ENCODE measurements at places on chromosomes 3 and 15. TPM values are rescaled to one million over a fixed set of nuclear protein-coding genes. Genes with fewer than 3 reads are reported as not detected.
A peak's percentile ranks its signal among the peaks of the same experiment; 100 is the strongest.

- no peak for DNase-seq
Observed at GRCh38 chr3:184011230-184011876, 6.3 kb downstream of the ABCC5 start.

DNA sequence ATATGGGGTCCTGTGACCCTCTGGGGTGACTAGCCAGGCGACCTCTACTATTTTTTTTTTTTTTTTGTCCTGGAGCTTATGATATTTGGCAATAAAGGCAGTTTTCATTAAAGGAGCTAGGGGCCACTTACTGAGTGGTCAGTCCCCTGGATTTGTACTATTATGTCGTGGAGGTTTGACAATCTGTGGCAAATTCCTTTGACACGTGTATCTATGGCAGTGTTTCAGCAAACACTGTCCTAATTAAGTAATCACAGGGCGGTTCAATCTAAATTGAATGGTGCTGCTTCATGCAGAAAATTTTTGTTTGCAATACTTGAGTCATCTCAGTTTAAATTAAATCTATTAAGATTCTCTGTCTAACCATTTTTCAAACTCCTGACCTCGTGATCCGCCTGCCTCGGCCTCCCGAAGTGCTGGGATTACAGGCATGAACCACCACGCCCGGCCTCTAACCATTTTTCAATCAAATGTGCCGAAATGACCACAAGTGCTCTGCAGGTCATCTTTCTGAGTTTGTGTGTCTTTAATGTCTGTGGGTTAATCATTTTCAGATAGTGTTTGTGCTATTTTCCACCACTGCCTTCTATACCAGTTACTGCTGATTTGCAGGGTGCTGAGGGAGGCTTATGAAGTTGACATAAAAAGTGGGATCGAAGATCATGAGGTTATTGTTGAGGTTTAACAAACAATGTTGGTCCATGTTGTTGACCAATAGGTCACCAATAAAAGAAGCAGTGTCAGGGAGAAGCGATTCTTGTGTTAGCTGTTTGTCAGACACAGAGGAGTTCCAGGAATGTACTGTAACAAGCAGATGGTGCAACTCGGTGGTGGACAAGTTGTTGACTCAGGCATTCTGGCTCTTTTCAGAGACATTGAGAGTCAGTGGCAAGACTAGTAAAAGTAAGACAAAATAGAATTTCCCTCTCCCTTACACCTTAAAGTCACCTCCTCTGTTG, 18.6 kb upstream of the SLC2A2 start:
- no peak for DNase-seq

GANC gene
- total RNA-seq: 6.0 TPM

GRCh38 chr3:190182418-190183043, 61.8 kb upstream of the P3H2 start:
- DNase-seq: no peak

GRK7 gene
- total RNA-seq: not detected

DNA sequence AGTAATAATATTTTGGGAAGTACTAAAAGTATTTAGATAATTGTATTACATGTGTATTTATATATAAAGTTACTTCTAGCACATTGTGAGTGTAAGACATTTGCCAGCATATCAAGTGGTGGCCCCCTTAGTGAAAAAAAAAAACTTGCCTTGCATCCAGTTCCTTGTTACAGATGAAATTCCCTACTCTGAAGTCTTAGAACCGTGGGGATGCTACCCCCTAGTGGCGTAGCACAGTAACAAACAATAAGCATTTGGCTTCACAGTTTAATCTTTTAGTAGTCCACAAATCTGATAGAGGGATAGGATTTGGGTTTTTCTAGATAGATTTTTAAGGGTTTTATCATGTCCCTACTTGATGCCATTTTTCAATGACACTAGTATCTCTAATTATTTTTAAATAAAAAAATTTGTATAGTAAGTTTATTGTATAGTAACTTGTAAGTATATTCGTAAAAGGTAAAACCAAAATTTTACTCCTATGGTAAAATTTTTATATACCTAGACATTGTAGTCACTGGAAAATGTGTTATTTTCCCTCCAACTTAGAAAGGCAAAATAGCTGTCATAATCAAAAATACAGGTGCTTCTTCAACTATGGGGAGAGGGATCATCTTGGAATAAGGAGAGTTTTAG, 14.3 kb downstream of the SMC4 start:
- peak; percentile 81 for DNase-seq

Measured in G401 (cell line).